ENCODE measurements at places on chromosomes 16 and 17.

- DNase-seq, result no peak
Measured at GRCh38 chr16:58655215-58655596, 25.6 kb upstream of the CNOT1 start.

DNA sequence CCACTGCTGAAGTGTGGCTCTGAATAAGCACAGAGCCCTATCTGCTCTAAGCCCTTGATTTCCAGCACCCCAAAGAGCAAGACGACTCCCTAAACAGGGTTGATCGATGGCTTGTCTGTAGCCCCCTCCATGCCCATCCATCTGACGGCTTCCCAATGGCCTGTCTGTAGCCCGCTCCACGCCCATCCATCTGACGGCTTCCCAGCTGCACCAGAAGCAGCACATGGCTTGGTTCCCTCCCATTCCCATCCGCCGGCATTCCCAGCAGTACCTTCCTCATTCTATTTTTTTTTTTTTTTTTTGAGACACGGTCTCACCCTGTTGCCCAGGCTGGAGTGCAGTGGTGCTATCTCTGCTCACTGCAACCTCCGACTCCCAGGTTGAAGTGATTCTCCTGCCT lies 64.5 kb downstream of the RBFOX3 start:
- DNase-seq, result no peak

GRCh38 chr17:28567604-28568003 lies 3.7 kb downstream of the PIGS start:
- DNase-seq, result peak; percentile 70

DNA sequence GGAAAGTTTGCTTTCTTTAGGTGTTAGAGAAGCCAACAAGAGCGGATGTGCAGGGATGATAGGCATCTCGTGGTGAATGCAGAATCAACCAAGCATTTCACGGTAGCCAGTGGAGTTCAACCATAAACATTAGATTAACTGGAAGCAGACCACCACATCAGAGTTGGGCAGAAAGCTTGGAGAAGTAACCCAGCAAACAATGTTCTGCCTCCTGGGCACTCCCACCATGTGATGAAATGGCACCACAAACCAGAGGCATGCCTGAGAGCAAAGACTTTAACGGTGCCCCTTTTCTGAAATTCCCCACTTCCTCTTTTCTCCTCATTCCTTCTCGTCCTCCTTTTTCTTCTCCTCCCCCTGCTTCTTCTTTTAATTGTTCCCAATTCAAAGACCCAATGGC lies 193.5 kb upstream of the ANKFN1 start:
- peak; percentile 62 for DNase-seq

- peak; percentile 49 for DNase-seq
Measured at GRCh38 chr17:1907909-1908698, 78.3 kb downstream of the RPA1 start.

DNA sequence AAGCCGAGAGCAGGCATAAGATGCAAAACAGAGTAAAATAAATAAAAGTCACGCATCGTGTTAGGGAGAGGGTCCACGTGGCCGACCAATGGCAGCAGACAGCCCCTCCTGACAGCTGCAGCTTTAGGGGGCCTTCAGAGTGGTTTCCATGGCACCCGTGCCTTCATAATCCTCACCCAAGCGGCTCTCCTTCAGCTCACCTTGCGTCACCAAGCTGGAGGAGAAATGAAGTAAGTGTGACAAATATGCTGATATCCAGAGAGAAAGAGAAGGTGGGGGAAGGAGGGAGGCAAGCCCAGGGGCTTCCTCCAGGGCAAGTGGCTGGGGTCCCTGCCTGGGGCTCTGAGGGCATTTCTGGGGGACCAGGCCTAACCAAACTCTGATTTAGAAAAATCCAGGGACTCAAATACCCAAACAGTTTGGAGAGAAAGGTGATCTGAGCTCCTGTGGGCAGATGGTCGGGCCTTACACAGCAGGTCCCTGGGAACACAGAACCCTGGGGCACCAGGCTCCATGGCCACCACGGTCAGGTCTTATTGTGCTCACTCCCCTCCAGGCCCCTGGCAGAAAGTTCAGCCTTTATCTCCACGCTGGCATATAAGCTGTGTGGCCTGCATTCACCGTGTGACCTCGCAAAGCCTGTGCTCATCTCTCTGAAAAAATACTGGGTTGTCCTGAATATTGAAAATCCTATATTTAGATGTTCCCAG lies 80.7 kb upstream of the TNRC6C start:
- DNase-seq, result no peak

DNA sequence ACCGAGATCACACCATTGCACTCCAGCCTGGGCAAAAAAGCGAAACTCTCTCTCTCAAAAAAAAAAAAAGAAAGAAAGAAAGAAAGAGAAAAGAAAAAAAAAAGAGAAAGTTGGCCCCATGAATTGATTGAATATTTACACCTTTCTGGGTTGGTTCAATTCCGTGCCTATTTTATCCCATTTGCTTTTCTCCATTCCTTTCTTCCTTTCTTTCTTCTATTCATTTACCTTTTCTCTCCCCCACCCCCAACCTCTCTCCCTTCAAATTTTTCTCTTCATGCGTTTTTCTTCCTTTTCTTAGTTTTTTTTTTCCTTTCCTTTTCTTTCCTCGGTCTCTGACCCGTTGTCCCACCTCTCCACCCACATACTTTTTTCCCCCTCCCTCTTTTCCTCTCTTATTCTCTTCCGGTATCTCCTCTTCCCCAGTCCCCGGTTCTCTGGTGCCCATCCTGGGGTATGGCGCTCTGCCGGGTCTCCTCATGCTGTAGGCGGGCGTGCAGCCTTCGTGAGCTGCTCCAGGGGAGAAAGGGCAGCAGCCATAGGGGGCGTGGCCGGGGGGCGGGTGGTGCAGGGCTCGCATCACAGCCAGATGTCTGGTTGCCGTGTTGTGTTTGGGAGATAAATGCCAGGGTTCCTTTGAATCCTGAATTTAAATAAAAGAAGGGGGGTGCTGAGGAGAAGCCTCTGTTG lies 5.3 kb upstream of the COL1A1 start:
- DNase-seq, result peak; percentile 68

GRCh38 chr17:8022360-8023003 lies 16.4 kb upstream of the ALOX15B start:
- DNase-seq, result no peak

DNA sequence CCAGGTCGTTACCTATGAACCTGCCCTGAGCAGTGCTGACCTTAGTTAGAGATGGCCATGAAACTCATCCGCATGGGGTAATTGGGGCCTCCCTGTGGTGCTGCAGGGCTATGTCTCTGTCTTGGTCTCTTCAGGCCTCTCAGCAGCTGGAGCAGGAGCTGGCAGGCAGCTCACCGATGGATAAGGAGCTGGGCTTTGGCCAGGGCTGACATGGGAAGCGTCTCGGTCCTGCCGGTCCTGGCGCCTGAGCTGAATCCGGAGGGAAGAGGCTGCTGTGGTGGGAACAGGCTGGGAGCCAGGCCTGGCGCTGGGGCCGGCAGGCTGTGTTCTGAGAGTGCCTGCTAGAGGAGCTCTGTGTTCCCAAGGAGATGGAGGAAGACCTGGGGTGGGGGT lies 10.1 kb downstream of the IL32 start:
- DNase-seq, result no peak

DNA sequence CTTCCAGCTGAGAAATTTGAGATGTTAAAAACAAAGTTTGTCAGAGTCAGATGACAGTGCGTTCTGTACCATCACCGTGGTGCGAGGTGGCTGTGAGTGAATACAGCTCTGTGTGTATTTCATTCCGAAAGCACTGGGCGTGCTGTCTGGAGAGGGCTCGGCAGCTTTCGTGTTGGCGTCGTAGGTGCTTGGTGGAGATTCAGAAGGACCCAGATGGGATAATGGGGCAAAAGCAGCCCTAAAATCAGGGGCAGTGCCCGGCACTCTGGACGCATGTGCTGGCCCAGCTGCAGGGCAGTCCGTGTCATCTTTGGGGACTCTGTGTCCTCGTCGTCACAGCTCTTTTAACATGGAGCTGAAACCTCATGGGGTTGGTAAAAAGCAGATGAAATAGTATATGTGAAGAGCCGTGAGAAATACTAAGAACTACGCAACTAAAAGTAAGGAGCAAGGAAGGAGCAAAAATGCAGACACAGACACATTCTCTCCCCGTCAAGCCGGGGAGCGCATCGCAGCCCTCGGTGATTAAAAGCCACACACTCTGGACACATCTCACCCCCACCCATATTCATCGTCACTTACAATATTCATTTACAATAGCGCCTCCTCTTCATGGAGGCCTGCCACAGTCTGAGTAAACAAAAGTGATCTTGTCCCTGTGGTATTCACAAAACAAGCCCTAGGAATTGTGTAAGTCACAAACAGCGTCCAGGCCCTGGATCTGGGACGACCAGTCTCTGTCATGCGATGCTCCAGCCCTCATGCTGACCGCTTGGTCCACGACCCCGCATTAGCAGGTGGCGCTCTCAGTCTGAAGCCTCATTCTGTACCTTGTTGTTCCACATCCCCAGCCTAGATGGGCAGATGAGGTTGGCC lies 206.7 kb downstream of the RPTOR start:
- DNase-seq, result no peak

GRCh38 chr16:78216166-78216745 lies 116.8 kb downstream of the WWOX start:
- DNase-seq, result no peak

GRCh38 chr17:58278661-58279015 lies 2.1 kb downstream of the MPO start:
- no peak for DNase-seq

GRCh38 chr17:49528966-49529365 lies 33.9 kb downstream of the NGFR start:
- DNase-seq, result no peak

- DNase-seq, result no peak
Measured at GRCh38 chr17:411421-412120, 59.0 kb upstream of the RPH3AL start.

GRCh38 chr17:52762147-52762793 lies 603.8 kb upstream of the CA10 start:
- no peak for DNase-seq

GRCh38 chr16:30669903-30670824 lies 11.9 kb downstream of the FBRS start:
- DNase-seq, result no peak
